NCI-H1092 treated with DMSO at 0.1 percent for 48 hours (cell line): ENCODE measurements at places on chromosomes 6 and 20.

- DNase-seq: no peak
These were observed 8.2 kb downstream of the SPDEF start for GRCh38 chr6:34547701-34548644.

DNA sequence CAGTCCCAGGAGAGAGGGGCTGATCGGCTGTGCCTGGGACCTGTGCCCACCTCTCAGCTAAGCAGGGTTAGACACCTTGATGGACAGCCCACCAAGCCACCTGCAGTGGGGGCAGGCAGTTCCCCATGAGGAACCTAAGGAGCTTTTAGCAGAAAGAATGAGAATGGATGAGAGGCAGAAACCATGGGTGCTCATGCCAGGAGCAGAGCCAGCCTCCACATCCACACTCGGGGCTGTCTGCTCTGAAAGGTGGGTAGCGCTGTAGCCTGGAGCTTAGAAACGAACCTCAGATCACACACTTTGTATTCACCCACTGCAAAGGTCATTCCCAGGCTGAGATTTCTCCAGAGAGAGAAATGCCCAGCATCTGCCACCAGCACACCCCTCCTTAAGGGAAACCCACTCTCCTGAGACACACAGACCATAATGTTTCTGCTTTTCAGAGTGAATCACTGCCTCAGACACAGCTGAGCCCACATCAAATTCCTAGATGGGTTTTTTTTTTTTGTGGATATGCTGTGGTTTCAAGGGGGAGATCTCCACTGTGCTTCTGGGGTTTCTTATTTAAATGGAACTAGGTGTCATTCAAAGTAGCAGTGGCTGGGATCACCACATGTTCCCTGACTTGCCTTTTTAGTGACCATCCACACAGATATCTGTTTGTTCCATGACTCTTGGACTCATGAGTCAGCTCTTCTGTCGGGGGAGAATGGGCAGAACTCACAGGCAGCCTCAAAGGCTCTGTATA, 218.9 kb downstream of the EYA2 start:
- DNase-seq: no peak

DNA sequence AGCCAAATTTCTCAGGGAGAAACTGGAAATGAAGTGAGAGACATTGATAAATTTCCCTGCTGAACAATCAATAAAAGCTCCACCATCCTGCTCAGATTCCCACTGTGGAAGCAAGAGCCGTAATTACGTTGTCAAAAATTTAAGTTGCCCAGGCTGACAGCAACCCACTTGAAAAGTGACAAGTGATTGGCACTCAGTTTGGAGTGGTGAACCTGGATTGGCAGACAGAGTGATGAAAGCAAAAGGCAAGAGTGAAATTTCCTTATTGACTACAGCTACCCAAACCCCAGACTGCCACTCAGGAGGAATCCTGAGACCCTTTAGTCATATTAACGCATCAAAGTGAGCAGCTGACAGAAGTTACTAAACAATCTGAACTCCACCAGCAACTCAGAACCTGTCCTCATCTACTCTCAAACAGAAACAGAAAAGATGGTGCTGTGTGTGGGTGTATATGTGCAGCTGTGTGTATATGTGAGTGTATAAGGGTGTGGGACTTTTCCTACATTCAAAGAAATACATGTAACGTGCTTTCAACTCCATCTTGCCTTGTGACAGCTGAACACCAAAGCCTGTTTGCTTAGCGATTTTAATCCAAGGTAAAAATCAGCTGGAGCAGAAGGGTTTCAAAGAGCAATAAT, 157.4 kb downstream of the PKHD1 start:
- DNase-seq: no peak

GRCh38 chr20:57080796-57081195, 185.6 kb downstream of the BMP7 start:
- no peak for DNase-seq

DNA sequence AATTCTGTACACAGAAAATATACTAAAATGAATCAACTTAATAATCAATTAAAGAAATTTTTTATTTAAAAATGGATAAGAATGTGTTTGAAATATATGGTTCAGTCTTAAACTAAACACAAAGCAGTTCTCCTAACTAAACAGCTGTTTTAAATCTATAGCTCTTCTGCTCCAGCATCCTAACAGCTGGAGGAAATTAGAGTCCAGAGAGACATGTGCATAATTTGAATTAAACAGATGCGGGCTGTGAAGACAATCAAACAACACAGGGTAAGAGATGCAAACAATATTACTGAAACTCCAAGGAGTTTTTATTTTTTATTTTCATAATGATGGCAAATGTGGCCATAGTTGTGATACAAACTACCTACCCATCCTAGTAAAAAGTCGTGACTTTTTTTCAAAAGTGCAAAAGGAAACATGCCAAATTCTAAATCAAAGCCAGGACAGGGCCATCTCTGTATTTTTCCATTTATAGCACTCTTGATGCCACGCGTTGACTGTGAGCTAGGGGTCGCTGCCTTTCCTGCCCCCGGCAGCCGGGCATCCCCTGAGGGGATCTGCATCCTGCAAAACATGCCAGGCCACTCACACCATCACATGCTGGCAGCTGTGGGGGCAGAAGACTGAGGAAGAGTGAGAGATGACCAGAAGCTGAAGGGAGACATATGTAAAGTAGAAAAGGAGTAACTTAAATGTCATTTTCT, 310.6 kb downstream of the PRKN start:
- DNase-seq: no peak

GRCh38 chr6:89582669-89583325, 55.8 kb downstream of the LYRM2 start:
- DNase-seq: no peak

DNA sequence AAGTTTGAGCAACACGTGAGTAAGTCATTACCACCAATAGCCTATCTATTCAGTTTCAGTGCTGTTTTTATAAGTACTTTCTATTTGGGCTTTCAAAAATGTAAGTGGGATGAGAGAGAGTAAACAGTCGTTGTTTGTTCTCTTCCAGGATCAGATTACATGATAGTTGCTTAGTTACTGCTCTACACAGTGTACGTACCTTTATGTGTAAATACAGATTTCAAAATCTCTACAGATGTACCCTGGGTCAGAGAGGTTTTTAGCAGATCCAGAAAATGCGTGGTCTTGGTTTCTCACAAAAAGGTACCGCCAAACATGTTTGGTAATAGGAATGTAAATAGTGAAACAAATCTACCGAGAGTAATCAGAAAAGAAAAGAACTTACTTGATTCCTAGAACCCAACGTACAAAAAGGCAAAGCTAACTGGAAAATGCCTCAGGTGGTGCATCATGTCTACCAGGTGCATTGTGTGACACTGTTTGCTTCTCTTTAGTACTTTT, 421.1 kb downstream of the BCKDHB start:
- peak; percentile 85 for DNase-seq

DNA sequence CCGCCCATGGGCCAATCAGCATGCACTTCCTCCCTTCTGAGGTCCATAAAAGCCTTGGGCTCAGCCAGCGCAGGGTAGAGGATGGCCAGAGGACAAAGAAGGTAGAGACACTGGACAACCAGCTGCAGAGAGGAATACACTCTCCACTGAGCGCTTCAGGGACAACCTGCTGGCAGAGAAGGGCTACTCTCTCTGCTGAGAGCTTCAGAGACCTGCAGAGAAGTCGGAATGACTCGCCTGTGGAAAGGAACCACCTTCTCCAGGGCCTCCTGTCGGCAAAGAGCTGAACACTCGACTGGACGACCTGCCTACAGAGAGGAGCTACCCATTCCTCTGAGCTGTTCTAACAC, 31.4 kb upstream of the SLA2 start:
- no peak for DNase-seq

- DNase-seq: peak; percentile 33
These were observed 655 bp upstream of the NDUFAF4 start for GRCh38 chr6:96898241-96898851.

- no peak for DNase-seq
These were observed 11.8 kb downstream of the TCF15 start for GRCh38 chr20:598133-598850.

DNA sequence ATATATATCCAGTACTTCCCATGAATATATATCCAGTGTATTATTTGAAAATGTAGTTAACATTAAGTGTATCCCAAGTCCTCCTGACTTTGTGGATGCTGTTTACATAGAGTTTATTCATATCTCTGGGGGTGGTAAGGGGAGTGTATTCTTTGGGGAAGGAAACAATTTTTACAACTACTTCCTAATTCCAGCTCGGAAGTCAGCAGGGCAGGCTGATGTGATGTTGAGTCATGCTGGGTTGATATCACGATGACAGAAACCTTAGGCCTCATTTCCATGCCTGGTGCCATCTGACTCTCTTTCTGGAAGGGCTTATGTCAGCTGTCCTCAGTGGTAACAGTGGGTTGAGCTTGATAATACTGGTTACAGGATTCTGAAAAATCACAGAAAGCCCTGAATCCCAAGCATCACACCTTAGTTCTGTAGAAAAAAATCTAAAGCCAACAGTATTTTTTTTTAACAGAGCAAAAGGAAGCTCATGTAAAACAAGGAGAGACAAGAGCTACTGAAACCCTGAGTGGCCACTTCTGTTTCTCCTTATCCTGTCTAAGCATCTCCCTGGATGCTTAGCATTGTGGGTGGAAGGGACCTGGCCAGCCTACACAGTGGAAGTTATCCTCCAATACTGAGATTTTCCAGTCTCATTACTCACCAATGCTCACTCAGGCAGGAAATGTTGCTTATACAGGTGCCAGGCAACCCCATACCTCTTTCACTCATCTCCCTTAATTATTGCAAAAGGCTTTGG, 75.2 kb upstream of the IYD start:
- no peak for DNase-seq

DNA sequence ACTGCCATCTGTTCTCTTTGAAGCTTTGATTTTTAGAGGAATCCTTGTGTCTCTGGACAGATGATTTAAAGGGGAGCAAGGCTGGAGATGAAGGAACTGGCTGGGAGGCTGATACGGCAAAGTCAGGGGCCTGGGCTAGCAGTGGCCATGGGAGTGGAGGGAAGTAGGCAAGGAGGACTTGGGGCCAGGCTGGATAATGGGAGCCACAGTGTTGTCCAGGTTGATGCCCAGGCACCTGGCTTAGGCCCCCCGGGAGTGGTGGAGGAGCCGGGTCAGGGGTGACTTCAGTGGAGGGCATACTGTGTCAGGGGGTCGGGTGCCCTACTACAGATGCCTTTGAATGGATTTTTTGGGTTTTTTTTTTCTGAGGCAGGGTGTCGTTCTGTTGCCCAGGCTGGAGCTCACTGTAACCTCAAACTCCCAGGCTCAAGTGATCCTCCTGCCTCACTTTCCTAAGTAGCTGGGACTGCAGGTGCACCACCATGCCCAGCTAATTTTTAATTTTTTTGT, 45.0 kb downstream of the EFCAB8 start:
- no peak for DNase-seq

DNA sequence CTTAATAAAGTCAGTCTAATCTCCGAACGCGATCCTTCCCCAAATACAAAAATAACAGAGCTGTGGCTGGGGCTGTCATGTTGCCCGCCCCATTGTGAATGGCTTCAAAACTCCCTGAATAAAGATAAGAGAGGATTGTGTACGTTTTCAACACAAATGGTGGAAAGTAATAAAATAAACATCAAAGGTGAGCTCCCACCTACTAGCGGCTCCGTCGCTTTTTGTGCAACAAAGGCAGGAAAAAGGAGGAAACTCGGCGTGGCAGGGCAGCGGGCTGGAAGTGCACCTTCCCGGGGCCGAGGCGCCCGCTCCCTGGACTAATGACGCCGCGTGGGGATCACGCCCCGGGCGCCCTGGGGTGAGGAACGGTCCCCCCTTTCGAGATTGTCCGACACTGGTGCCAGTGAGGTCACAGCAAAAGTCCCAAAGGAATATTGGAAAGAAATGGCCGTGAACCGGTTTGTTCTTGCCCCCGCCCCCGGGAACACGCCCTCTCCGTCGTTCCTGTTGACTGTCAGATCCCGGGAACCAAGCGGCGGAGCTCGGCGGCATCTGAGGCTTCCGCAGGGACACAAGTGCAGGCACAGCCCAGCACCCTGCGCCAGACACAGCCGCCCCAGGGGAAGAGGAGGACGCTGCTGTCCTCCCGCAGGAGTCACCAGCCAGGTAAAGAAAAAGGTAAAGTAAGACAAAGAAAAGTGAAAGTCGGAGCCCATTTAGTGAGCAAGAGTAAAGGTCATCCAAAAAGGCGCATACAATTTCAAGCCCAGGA, 1.1 kb upstream of the FOXQ1 start:
- no peak for DNase-seq

DNA sequence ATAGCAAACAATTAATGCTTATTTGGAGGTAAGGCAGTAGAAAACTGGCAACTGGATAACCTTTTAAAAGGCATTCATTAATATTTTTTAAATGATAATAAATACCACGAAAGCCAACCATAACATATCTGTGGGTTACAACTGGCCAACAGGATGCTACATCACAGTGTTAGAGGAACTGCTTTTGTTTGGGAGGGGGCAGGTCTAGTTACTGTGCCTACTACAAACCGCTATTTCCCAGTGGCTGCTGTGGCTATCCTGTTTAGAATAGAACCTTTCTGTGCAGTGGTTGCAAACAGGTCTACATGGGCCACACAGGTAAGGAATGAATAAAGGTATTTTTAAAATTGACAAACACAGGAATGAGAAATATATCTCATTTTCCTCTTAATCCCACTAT, 976 bp downstream of the PIGT start:
- DNase-seq: no peak

DNA sequence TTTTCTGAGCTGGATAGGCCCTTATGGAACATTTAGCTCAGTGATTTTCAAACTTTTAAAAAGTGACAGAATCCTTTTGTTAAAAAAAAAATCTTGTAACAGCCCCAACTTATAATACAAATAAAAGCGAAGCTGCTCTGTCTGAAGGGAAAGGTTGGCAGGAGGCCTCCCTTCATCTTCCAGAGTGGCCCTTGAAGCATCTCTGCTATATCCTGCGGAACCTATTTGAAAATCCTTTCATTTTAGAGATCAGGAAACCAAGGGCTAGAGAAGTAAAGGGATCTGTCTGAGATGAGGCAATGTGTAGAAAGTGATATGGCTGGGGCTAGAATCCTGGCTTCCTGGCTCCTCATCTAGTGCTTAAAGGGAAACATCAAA, 107.8 kb downstream of the UBE3D start:
- DNase-seq: no peak

- peak; percentile 71 for DNase-seq
These were observed 107.9 kb downstream of the MAP3K7 start for GRCh38 chr6:90478789-90479602.

- peak; percentile 77 for DNase-seq
These were observed 1.5 kb upstream of the GMEB2 start for GRCh38 chr20:63628246-63628975.

DNA sequence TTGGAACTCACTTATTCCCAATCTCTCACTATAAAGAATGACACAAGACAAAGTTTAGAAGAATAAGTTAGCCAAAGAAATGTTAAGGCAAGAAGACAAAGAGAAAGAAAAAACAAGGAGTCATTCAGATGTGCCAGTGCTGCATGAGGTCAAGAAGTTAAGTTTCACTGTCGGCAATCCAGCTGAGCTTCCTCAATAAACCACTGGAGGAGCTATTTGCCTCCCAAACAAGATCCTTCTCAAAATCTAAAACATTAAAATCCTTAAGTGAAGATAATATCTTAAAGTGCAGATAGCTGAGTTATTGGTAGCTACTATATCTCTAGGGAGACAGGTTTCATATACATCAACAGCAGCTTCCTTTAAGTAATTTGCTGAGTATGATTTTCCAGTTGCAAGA, 512.3 kb downstream of the HDGFL1 start:
- no peak for DNase-seq
